ENCODE measurements at places on chromosomes 3 and 15.
A peak's percentile ranks its signal among the peaks of the same experiment; 100 is the strongest.

GRCh38 chr15:46242935-46243334 lies 608.1 kb downstream of the SQOR start:
- DNase-seq: no peak

DNA sequence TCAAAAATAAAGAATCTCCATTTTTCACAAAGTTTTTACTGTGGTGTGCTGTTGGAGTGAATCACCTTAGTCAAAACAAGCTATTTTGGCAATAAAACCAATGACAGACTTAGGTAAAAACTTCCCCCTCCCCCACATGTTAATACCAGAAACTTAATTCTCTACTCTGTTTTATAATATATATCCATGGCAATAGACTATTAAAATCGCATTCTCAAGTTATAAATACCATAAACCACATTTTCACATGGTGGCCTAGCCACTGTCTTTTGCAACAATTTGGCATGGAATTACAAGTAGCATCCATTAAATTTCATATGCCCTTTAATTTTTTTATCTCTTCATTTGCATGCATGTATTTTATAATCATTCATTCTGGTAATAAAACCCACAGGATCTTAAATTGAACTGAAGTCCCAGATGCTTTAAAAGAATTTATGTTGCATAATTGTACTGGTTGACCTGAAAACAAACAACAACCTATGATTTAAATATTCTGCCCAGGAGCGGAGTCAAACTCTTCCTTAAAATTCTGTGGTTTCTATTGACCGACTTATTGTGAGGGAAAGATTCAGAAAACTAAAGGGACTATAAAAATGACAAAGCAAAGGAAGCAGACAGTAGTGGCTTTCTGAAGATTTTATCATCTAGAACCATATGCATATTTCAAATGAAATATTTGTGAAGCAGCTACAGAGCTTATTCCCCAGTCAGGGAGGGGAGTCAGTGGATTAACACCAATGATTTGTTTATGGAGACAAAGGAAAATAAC lies 229.0 kb upstream of the TBL1XR1 start:
- DNase-seq: peak; percentile 78

DNA sequence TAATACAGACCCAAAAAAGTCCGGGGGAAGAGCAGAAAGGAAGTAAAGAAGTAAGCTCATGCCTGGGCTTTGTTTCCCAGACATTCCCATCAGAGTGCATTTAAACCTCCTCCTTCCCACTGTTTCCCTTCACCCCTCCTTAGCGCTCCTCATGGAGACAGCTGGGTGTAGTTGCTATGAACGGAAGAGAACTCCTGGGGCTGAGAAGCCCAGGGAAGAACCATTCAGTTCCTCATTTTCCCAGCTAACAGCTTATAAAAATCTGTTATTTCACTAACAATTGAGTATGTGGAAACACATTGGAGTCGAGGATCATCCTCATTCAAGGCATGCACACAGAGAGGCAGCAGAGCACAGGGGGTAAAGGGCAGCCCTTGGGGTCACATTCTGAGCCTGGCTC lies 299.3 kb downstream of the SHQ1 start:
- no peak for DNase-seq

- DNase-seq: no peak
These were observed 591.1 kb downstream of the GBE1 start for GRCh38 chr3:81170298-81170697.

DNA sequence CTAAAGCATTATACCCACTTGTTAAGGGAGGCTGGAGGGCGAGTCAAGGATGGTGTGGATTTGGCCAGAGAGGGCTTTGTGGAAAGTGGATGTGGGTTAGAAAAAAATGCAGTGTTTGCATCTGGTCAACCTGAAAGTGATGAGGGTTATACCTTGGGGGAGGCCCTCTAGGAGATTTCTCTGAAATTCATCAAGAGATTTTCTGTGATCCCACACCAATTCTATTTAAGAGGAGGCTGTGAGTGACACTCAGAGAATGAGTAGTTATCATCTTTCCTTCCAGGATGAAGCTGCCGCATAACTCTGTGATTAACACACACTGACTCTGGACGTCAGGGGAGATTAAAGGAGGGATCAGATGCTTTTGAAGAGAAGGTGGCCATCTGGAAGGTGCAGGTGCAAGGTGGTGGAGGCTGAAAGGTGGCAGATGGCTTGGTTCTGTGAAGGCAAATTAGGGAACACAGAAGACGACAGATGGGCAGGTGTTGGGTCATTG lies 54.8 kb downstream of the ANAPC13 start:
- no peak for DNase-seq

DNA sequence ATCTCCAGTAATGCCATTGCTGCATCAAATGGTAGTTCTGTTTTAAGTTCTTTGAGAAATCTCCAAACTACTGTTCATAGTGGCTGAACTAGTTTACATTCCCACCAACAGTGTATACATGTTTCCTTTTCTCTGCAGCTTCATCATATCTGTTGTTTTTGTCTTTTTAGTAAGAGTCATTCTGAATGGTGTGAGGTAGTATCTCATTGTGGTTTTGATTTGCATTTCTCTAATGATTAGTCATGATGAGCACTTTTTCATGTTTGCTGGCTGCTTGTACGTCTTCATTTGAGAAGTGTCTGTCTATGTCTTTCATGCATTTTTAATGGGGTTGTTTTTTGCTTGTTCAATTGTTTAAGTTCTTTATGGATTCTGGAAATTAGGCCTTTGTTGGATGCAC lies 10.2 kb upstream of the GCSAM start:
- no peak for DNase-seq

- DNase-seq: no peak
These were observed 68.9 kb downstream of the SYN2 start for GRCh38 chr3:12073106-12073505.

DNA sequence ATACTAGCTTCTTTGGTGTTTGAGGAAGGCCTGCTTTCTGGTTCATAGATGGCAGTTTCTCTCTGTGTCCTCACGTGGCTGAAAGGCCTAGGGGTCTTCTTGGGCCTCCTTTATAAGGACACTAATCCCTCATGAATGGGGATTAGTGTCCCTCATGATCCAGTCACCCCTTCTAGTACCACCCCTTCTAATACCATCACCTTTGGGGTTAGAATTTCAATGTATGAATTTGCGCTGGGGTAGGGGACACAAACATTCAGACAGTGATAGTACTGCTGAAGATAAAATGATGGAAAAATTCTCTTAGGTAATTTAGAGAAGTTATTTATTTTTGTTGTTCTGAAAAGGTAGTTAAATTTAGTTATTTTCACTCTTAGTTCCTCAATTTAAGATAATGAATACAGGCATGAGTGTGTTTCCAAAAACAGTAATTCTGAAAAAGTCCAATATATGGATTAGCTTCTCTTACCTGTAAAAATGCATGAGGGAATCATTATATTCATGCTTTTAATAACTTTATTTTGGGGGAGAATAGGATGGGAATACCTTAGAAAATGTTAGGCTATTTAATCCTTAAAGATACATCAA lies 103.6 kb downstream of the FNDC3B start:
- DNase-seq: no peak

GRCh38 chr15:44308415-44308814 lies 19.9 kb downstream of the GOLM2 start:
- DNase-seq: no peak

DNA sequence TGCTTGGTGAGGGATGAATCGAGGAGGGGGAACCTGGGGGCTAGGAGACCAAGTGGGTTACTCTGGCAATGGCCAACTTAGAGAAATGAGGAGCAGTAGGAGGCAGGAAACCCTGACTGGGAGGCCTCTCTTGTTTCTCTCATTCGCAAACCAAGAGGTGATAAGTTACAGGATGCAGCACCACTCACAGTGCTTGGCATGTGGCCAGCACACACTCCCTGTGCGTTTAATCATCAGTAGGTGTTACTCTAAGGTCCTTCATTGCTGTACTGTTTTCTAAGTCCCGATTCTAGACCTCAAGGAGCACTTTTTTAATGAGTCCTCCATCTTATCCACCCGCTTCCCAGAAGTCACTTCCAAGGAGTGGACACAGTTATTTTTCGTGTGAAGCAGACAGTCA lies 314.1 kb upstream of the TRIM42 start:
- no peak for DNase-seq

All from fibroblast of gingiva (primary cell).